ENCODE measurements at places on chromosomes 1 and 21.

DNA sequence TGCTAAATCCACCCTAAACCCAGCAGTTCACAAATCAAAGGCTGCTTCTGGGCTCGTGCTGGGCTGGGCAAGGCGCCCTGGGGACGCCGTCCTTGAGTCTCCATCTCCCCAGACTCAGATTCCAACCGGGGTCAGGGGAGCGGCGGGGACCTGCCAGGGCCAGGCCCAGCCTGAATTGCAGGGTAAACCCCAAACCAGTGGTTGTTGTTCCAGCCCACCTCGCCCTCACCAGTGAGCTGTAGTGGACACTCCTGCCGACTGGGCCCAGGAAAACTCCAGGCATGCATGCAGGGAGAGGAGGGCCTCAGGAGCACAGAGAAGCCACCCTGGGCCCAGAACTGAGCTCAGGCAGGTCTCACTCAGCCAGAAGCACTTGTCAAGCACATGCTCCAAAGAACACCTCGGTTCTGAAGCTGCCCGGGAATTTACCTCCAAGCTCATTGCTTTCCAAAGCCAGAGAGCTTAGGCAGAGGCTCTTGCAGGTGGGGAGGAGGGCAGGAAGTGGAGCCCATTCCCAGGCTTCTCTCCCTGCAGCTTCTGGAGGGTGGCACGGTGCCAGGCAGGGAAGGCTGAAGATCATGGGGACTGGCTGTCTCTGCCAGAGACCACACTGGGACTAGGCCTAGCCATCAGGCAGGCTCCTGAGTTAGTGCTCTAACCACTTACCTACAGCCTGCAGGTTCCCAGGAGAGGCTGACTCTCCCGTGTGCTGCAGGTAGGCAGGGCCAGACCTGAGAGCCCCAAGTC, 437.0 kb downstream of the MATN1 start:
- DNase-seq: no peak

DNA sequence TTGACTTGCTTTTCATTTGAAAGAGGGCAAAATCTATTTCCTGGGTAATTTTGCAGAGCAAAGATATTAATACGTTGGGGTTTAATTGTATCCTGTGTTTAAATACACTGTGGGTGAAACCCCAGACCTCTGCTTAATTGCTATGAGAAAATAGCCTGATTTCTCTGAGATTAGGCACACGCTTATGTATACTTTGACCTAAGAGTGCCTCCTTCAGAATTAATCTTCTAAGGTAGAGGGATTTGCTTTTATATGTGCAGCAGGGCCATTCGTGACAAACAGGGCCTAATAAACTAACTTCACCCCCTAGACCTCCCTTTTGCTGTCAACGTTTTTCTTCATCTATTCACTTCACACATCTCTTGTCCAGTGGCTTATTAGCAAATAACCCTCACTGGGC, 216.9 kb upstream of the ADGRL2 start:
- no peak for DNase-seq

DNA sequence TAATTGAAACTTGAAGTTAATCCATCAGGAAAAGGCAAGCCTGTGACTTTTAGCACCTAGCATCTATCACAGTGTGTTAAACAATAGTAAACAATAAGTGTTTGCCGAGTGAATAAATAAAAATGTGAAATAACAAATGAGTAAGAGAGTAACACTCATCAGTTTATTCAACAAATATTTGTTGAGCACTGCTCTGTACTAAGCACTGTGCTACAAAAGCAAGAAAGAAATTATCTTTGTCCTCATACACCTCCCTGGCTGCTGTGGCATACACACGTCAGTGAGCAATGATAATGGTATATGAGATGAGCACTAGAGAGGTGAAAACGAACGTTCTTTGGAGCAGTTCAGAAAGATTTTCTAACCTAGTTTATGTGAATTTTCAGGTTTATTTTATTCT, 295.0 kb upstream of the LRRC7 start:
- DNase-seq: no peak

DNA sequence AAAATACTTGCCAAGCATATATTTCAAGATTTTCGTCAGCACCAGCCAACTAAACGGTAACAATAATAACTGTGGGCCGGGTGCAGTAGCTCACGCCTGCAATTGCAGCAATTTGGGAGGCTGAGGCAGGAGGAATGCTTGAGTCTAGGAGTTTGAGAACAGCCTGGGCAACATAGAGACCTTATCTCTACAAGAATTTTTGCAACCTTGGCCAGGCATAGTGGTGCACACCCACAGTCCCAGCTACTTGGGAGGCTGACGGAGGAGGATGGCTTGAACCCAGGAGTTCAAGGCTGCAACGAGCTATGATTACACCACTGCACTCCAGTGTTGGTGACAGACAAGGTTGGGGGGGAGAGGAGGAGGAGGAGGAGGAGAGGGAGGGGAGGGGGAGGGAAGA, 145.0 kb upstream of the TIAM1 start:
- no peak for DNase-seq
